ENCODE measurements at places on chromosomes 12 and 14.

DNA sequence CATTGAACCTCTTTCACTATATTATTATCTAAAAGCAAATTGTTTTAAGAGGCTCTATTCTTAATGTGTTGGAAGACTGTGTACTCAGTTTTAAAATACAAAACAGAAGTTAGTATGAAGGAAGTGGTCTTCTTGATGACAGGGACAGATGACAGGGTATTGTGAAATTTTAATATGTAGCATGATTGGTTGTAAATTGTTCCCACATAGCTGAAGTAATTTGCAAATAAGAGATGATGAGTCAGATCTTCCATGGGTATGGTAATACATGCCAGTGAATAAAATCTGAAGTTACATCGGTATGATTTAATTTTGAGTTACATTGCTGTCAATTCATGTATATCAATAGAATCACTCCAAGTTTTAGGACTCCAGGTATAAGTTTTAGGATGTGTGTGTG is 454.8 kb downstream of the AEBP2 start:
- DNase-seq = no peak

GRCh38 chr14:35355981-35356841 is 48.3 kb downstream of the NFKBIA start:
- no peak for DNase-seq

DNA sequence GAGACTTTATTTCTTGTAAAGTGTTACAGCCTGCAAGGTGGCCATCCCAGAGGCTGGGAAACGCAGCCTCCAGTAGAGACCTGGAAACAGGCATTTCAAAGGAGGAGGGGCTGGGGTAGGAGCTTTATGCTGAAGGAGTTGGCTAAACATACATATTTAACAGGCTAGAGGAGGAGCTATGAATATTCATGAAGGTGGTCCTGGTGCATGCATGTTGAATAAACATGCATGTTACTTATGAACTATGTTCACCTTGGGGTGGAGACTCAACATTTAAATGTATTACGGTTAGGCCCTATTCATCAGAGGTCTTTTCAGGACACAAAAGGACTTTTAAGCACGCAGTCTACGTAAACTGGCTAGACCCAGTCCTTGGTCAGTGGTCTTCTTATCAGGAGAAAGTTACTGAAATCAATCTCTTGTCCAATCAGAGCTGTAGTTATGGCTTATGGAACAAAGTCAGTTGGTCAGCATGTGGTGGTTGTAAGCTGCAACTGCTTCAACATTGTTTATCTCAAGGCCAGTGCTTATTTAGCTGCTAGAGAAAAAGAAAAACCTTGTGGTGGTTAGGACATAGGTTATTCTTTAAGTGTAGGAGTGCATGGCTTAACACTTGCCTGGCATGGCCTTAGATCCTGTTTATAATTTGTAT is 11.4 kb upstream of the ARF6 start:
- no peak for DNase-seq

GRCh38 chr14:86414146-86414545 is 884.2 kb downstream of the FLRT2 start:
- DNase-seq = no peak

DNA sequence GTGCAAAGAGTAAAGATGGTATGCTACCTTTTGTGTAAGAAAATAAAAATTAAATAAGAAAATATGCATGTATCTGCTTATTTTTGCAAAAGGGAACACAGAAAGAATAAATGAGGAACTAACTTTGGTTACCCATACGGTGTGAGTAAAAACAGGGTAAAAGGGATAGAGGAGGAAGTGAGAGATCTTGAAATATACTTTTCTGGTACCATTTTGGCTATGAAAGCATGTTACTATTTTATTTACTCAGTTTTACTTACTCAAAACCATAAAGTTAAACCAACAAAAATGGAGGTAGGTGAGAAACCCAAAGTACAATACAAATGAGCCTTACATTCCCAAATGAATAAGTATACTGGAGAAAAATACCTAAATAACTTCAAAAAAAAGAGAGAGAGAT is 122.0 kb upstream of the EGLN3 start:
- no peak for DNase-seq

DNA sequence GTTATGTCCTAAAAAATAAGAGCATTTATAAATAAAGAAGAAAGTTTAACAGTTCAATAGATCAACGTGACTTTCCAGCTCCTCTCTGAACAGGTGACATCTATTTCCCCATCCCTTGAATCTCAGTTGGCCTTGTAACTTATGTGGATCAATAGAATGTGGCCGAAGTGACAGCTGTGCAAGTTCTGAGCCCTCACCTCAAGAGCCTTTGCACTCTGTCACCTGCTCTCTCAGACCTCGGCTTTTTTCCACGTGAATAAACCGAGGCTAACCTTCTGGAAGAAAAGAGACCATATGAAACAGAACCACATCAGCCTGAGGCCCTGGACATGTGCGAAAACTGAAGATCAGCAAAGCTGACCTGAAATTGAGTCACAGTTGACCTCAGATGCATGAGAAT is 253.0 kb downstream of the DAD1 start:
- DNase-seq = no peak

- DNase-seq = no peak
Observed at GRCh38 chr12:89933911-89934310, 225.3 kb upstream of the ATP2B1 start.

DNA sequence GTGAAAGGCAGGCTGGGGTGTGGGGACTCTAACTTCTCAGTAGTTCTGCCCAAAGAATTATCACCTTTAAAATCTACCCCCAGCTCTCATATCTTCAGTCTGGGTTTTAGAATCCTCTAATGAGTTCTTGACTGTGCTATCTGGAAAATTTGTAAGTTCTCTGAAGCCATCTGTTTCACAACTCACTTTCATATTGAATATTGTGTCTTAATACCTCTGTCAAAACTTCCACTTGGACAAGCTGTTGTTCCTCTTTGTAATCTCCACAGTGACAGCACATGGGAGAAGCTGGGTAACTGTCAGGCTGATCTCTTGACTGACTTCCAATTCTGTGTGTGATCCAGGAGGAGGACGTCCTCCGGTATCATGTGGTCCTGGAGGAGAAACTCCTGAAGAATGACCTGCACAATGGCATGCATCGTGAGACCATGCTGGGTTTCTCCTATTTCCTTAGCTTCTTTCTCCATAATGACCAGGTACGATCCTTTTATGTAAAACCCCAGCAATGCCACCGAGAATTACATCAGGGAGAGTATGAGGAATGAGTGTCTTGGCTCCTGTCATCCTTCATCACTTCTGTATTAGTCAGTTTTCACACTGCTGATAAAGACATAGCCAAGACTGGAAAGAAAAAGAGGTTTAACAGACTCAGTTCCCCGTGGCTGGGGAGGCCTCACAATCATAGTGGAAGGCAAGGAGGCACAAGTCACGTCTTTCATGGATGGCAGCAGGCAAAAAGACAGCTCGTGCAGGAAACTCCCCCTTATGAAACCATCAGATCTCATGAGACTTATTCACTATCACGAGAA is 111.9 kb downstream of the STAB2 start:
- no peak for DNase-seq

DNA sequence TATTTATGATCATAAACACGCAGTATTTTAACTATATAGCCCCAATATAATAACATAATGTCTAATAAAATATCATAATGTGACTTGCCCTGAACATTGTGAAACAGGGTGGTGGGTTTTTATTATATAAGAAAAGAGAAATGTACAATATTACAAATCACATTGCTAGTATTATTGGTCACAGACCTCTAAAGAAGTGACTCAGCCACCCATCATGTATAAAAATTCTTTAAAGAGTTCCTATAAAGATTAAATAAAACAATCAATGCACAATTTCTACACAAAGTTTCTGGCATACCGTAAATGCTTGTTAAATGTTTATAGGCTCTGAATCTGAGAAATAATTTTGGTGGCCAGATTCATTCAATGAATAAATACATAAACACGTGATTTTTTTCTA is 28.9 kb downstream of the ABCC9 start:
- DNase-seq = no peak
